ENCODE measurements at places on chromosomes 11 and 22.

DNA sequence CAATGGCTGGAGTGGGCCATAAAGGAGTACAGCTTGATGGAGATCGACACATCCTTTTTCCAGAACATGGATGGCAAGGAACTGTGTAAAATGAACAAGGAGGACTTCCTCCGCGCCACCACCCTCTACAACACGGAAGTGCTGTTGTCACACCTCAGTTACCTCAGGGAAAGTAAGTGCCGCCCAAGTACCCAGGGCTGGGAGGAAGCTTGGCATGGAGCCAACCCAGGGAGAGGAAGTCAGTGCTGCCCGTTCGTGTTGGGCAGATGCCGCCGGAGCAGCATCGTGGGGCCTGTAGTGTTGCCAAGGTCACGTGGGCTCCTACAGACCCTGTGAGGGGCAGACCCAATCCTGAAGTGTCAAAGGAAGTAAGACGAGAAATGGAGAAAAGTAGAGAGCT is 78.9 kb downstream of the FLI1 start:
- no peak for DNase-seq

GRCh38 chr11:59138643-59139042 is 4.0 kb upstream of the FAM111A start:
- no peak for DNase-seq

DNA sequence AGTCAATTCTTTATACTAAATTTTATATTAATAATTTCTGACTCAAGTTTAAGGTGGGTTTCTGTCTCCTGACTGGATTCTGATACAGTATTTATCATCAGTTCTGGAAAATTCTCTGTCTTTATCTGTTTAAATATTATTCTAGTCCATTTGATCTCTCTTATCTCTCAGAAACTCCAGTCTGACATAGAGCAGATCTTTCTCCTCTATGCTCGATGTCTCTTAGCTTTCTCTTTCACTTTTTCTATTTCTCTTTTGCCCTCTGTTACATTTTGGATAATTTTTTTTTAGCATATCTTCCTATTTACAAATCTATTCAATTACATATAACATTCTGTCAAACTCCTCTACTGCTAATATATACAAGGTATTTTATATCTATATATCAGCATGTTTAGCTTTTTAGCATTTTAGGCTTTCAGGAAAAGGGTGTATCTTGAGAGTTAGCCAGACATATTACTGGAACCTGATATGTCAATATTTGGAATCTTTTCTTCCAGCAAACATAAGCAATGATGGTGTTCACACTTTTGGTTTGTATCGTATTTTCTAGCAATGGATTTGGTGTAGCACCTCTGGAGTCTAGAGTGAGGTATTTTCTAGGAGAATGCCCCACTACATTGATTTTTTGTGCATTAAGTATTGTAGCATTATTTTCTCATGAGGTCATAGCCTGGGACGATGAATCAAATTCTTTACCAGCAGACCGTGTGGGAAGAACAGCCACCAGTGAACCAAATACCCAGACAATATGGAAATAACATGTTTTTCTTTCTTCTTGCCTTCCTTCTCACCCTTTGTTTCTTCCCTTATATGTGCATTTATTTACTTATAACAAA is 4.1 kb upstream of the NNMT start:
- DNase-seq, result no peak

DNA sequence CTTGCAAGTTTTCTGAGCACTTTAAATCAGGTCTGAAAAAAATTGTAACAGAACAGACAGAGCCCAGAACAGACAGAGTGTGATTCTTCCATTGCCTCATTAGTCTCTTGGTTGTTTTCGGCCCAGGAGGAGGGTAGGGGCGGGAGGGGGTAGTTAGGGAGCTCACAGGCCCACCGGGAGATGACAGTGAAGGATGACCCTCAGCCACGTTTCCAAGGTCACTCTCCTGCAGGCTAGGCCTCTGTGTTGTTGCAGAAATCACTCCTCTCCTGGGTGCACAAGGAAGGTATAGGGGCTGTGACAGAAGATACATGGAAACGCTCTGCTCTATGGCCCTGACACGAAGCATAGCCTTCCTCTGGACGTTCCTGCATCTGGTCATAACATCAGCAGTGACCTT is 69.3 kb downstream of the ABTB2 start:
- no peak for DNase-seq

- no peak for DNase-seq
Observed at GRCh38 chr11:127492029-127492428, 491.5 kb upstream of the KIRREL3 start.

DNA sequence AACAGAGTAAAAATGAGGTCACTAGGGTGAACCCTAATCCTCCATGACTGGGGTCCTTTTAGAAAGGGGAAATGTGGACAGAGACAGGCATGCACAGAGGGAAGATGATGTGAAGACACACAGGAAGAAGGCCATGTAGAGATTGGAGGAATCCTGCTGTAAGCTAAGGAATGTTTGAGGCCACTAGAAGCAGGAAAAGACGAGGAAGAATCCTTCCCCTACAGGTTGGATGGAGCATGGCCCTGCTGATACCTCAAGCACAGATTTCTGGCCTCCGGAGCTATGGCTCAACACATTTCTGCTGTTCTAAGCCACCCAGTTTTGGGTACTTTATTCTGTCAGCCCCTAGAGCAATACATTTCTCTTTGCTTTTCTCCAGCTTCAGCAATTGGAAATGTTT is 486.9 kb downstream of the MIAT start:
- DNase-seq, result no peak
